ENCODE measurements at places on chromosomes 1 and 21.

GRCh38 chr1:60906526-60906925, 175.8 kb upstream of the NFIA start:
- no peaks in the 10 kb centered on the region for H3K36me3 ChIP-seq
- peaks cover 42% of the 10 kb centered on the region for H3K4me1 ChIP-seq
- no peaks in the 10 kb centered on the region for H3K27me3 ChIP-seq
- H3K4me3 ChIP-seq: no peak overlapping the region
- no peak for DNase-seq

DNA sequence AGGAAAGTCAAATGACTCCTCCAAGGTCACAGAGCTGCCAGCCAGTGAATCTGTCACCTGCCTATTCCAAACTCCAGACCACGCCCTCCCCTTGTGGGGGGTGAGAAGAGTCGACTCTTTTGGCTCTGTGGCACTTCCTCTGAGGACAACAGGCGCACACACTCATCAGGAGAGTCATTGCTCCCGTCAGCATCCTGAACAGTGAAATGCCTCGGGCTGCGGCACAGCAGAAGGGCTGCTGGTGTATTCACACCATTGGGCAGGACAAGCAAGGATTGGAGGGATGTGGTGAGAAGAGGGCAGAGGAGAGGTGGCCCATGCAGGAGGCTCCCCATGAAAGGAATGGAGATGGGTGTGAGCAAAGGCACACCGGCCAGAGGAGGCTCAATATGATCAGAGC, 239.0 kb downstream of the TOMM20 start:
- H3K4me1 ChIP-seq: no peaks in the 10 kb centered on the region
- H3K4me3 ChIP-seq: no peak overlapping the region
- no peak overlapping the region for H3K27ac ChIP-seq
- no peak for DNase-seq
- no peaks in the 10 kb centered on the region for H3K27me3 ChIP-seq

- peak overlapping the region; percentile 94 for H3K27ac ChIP-seq
- peaks cover 30% of the 10 kb centered on the region for H3K4me1 ChIP-seq
- H3K27me3 ChIP-seq: no peaks in the 10 kb centered on the region
- H3K36me3 ChIP-seq: no peaks in the 10 kb centered on the region
- peak; percentile 78 for DNase-seq
Measured at GRCh38 chr1:61950418-61950817, 208.1 kb downstream of the PATJ start.

DNA sequence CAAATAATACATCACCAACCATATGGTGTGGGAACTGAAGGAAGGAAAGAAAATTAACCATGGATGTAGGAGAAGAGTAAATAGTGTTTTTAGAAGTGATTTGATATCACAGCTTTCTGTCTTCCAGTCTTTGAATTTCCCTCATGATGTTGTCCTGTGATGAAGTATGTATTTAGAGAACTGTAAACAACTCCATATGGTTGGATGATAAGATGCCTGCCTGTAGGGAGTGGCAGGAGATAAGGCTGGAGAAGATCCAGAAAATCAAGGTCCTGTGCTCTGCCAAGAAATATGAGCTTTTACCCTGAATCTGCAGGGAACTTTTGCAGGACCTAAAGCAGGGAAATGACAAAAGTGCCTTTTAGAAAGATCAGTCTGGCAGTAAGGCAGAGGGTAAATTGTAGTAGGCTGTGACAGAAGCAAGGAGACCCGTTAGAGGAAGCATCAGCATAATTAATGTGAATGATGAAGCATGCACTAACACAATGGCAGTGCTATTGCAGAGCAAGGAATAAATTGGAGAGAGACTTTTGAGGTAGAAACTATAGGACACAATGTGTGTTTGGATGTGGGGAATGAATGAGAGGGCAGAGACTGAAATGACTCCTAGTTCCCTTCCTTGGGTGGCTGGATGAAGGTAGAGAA, 21.9 kb downstream of the CEPT1 start:
- no peaks in the 10 kb centered on the region for H3K4me1 ChIP-seq
- no peaks in the 10 kb centered on the region for H3K27me3 ChIP-seq
- no peaks in the 10 kb centered on the region for H3K36me3 ChIP-seq
- H3K27ac ChIP-seq: no peak overlapping the region
- no peak overlapping the region for H3K4me3 ChIP-seq

GRCh38 chr21:26761174-26761915, 83.9 kb downstream of the ADAMTS1 start:
- H3K4me3 ChIP-seq: no peak overlapping the region
- H3K4me1 ChIP-seq: no peaks in the 10 kb centered on the region
- DNase-seq: no peak
- H3K36me3 ChIP-seq: no peaks in the 10 kb centered on the region

DNA sequence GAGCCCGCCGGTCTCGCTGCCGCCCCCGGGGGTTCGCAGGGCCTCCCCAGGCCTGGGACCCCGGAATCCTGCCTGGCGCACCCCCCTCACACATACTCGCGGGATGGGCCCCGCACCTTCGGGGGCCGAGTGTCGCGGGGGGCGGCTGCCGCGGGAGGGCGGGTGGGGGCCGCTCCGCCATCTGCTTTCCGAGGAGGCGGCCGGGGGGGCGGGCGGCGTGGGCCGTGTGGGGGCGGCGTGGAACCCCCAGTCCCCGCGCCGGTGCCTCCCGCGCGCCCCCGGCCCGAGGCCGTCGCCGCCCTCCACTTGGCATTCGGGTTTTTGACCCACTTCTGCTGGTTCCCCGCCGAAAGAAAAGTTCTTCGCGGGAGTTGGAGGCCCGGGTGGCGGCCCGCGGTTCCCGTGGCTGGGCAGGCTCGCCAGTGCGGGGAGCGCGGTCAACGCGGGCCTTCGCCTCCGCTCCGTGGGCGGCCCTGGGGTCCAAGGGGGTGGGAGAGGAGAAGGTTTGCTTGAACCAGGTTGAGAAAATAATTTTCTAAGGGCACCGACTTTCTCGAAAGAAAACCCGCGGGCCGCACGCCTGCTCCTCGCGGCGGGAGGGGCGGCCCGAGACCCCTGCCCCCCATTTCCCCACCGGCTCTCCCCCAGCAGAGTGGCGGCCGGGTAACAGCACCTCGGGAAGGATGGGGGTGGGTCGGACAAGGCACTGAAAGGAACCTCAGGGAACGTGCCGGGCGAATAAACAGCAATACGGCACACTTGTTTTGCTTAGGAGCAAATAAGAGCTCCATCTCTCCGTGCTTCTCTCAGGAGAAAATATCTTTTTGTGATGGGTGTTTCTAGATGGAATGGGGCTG, 1.6 kb downstream of the PHF13 start:
- H3K27me3 ChIP-seq: peaks cover 14% of the 10 kb centered on the region
- peak overlapping the region; percentile 96 for H3K4me3 ChIP-seq

DNA sequence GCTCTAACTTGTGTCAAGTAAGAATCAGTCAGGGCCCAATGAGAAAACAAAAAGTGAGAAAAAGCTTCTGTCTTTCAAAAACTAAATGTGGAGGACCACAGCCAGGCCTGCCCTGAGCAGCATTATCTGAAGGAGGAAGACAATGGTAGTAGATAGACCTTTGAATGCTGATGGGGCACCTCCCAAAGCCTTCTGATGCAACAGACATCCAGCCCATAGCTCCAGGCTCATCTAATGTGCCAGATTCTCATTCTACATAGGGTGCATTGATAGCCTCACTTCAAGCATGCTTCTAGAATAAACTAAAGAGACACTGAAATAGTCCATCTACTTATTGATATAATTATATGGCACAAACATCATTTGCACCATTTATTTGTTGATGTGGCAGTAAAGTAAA, 351.6 kb downstream of the HHIPL2 start:
- H3K27me3 ChIP-seq: no peaks in the 10 kb centered on the region
- no peak overlapping the region for H3K4me3 ChIP-seq
- H3K27ac ChIP-seq: no peak overlapping the region
- no peaks in the 10 kb centered on the region for H3K36me3 ChIP-seq
- no peak for DNase-seq

GRCh38 chr1:95863086-95863485, 629.1 kb downstream of the RWDD3 start:
- no peaks in the 10 kb centered on the region for H3K4me1 ChIP-seq
- no peaks in the 10 kb centered on the region for H3K36me3 ChIP-seq
- no peak for DNase-seq
- no peak overlapping the region for H3K4me3 ChIP-seq
- no peaks in the 10 kb centered on the region for H3K27me3 ChIP-seq

DNA sequence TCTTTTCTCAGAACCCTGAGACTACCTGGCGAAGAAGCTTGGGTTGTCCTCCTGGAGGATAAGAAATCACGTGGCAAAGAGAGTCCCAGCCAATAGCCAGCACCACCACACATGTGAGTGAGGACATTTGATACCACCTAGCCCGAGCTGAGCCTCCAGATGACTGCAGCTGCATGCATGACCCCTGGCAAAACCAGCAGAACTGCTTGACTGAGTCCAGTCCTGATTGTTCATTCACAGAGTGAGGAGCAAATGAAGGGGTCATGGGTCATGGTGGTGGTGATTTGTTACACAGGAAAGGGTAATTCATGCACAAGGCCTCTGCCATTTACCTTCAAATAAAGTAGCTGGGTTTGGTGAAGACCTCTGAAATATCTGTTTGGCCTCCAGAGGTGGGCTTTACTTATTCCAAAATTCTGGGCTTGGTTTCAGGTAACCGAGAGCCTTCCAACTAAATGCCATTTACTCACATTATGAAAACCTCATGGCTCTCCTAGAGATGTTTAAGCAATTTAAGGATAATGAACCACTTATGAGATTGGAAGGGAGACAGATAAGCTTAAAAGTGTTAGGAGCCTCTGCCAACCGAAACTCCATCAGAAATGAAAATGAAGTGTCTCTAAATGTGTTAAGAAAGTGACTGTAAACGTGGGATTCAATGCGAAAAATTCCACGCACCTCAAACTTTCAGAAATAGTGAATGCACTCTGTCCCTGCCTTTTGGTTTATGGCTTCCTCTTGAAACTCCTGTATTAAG, 163.3 kb downstream of the SLC35F3 start:
- no peaks in the 10 kb centered on the region for H3K4me1 ChIP-seq
- H3K36me3 ChIP-seq: no peaks in the 10 kb centered on the region
- H3K4me3 ChIP-seq: no peak overlapping the region
- DNase-seq: no peak
- H3K27ac ChIP-seq: no peak overlapping the region
- no peaks in the 10 kb centered on the region for H3K27me3 ChIP-seq

- H3K27me3 ChIP-seq: no peaks in the 10 kb centered on the region
- no peak overlapping the region for H3K27ac ChIP-seq
- no peak overlapping the region for H3K4me3 ChIP-seq
Measured at GRCh38 chr1:8170059-8170835, 144.1 kb upstream of the ERRFI1 start.

GRCh38 chr1:93257889-93258288, 77.4 kb downstream of the CCDC18 start:
- no peaks in the 10 kb centered on the region for H3K4me1 ChIP-seq
- no peak overlapping the region for H3K4me3 ChIP-seq
- no peaks in the 10 kb centered on the region for H3K27me3 ChIP-seq
- DNase-seq: no peak
- H3K27ac ChIP-seq: no peak overlapping the region

GRCh38 chr1:238767321-238767720, 619.0 kb upstream of the CHRM3 start:
- peaks cover 10% of the 10 kb centered on the region for H3K36me3 ChIP-seq
- no peak overlapping the region for H3K27ac ChIP-seq
- H3K27me3 ChIP-seq: no peaks in the 10 kb centered on the region
- H3K4me3 ChIP-seq: no peak overlapping the region

DNA sequence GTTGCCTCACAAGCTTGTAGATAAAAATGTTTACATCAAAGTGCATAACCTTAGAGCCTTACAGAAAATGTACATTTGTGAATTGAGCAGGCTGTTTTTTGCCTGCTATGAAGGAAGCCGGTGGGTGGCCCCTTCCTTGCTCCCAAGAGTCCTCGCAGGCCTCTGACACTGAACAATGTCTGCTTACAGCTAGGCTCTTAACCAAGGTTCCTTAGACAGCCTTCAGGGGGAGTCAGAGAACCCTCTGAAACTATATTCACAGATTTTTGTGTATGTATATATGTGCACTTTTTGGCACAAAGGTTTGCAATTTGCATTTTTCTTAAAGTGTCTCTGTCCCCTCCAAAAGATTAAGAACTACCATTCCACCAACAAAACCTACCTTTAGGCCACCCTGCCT, 282.6 kb downstream of the BARHL2 start:
- H3K4me1 ChIP-seq: no peaks in the 10 kb centered on the region
- peak; percentile 49 for DNase-seq
- H3K36me3 ChIP-seq: no peaks in the 10 kb centered on the region
- no peaks in the 10 kb centered on the region for H3K27me3 ChIP-seq
- no peak overlapping the region for H3K4me3 ChIP-seq

DNA sequence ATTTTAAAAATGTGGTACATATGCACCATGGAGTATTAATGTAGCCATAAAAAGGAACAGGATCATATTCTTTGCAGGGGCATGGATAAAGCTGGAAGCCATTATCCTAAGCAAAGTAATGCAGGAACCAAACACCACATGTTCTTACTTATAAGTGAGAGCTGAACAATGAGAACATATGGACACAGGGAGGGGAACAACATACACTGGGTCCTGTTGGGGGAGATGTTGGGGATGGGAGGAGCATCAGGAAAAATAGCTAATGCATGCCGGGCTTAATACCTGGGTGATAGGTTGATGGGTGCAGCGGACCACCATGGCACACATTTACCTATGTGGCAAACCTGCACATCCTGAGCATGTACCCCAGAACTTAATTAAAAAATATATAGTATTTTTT, 352.5 kb upstream of the KAZN start:
- peaks cover 21% of the 10 kb centered on the region for H3K4me1 ChIP-seq
- no peaks in the 10 kb centered on the region for H3K36me3 ChIP-seq
- no peaks in the 10 kb centered on the region for H3K27me3 ChIP-seq

- no peaks in the 10 kb centered on the region for H3K36me3 ChIP-seq
- no peaks in the 10 kb centered on the region for H3K27me3 ChIP-seq
- H3K4me3 ChIP-seq: no peak overlapping the region
- no peak overlapping the region for H3K27ac ChIP-seq
- DNase-seq: no peak
- peaks cover 21% of the 10 kb centered on the region for H3K4me1 ChIP-seq
Measured at GRCh38 chr1:84735483-84735882, 45.2 kb upstream of the SSX2IP start.

GRCh38 chr1:246680696-246681130, 43.5 kb upstream of the SCCPDH start:
- H3K27ac ChIP-seq: no peak overlapping the region
- no peaks in the 10 kb centered on the region for H3K4me1 ChIP-seq
- no peak overlapping the region for H3K4me3 ChIP-seq
- H3K27me3 ChIP-seq: no peaks in the 10 kb centered on the region
- no peak for DNase-seq

DNA sequence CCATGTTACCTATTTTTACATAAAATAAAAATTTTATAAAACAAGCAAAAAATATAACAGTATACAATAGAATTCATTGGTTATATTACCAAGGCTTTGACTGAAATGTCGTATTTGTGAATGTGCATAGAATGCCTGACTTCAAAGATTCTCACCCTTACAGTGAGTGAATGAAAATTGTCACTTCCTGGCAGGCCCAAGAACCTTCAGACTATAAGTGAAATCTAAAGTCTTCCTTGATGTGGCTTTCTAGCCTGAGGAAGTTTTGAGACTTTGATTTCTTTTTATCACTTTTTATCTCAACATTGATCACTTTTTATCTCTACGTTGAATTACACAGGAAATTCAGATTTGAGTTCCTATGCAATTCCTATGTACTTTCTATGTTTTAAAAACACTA, 104.7 kb upstream of the KIAA0040 start:
- H3K27ac ChIP-seq: no peak overlapping the region
- peaks cover 3% of the 10 kb centered on the region for H3K36me3 ChIP-seq
- H3K4me1 ChIP-seq: no peaks in the 10 kb centered on the region
- H3K4me3 ChIP-seq: no peak overlapping the region
- no peak for DNase-seq

GRCh38 chr1:74772945-74773344, 40.0 kb downstream of the TYW3 start:
- H3K36me3 ChIP-seq: no peaks in the 10 kb centered on the region
- no peak overlapping the region for H3K27ac ChIP-seq
- H3K4me1 ChIP-seq: no peaks in the 10 kb centered on the region
- no peak for DNase-seq

- no peaks in the 10 kb centered on the region for H3K27me3 ChIP-seq
- DNase-seq: peak; percentile 86
Measured at GRCh38 chr1:41812051-41812450, 106.7 kb downstream of the HIVEP3 start.

Data from GM23338 (cell line).